Fibroblast of the aortic adventitia (primary cell): ENCODE measurements at places on chromosomes 16 and 17. TPM values are rescaled to one million over a fixed set of nuclear protein-coding genes. Genes with fewer than 3 reads are reported as not detected.

DNA sequence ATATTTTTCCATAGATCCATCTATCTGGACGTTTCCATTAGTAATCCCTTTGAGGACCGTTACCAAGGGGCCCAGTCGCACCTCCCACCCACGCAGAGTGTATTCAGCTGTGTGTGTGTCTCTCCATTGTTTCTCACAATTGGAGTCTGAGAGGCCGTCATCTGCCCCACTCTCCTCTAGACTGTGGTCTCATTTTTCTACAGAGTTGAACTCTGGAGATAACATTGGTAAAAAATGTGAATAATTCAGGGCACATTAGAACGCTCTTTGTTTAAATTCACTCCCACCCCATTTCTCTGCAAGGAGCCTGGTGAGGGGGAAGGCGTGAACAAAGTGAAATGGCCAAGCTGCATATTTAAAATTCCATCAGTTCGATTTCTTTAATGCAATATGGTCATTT is 333.1 kb upstream of the MAF start:
- no peak for DNase-seq

GRCh38 chr17:30332057-30332542 is 1.8 kb downstream of the TMIGD1 start:
- no peak for DNase-seq

DNA sequence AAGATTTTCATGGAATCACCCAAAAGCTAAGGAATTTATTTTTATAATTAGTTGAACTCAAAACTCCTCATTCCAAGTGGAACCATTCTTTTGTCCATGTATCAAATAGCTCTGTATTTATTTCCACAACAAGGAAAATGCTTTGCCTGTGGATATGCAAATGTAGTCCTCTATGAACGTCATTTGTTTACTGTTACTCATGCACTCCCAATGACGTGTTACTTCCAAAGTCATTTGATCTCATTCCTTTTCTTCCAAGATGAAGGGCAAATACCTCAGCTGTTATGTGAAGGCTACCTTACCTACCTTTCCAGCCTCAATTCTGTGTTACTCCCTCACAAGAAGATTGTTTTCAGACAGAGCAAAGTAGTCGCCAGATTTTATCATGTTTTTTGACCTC is 83.7 kb downstream of the ITFG1 start:
- no peak for DNase-seq

Gene TSEN54
- 8.0 and 11.4 TPM in 2 replicates for total RNA-seq

Gene GAST
- not detected in 2 replicates for total RNA-seq

Gene SOX8
- 0.09 and 0.33 TPM in 2 replicates for total RNA-seq

Gene BRD7
- 34.0 and 49.7 TPM in 2 replicates for total RNA-seq

GRCh38 chr17:7041607-7042500 is 2.0 kb downstream of the SLC16A11 start:
- no peak for DNase-seq

- DNase-seq: peak; percentile 69
Measured at GRCh38 chr16:55552621-55553020, 13.9 kb upstream of the CAPNS2 start.
